HepG2 (cell line): ENCODE measurements at places on chromosomes 3 and 15.

GRCh38 chr3:178325330-178325729, 210.9 kb upstream of the KCNMB2 start:
- DNase-seq = no peak

DNA sequence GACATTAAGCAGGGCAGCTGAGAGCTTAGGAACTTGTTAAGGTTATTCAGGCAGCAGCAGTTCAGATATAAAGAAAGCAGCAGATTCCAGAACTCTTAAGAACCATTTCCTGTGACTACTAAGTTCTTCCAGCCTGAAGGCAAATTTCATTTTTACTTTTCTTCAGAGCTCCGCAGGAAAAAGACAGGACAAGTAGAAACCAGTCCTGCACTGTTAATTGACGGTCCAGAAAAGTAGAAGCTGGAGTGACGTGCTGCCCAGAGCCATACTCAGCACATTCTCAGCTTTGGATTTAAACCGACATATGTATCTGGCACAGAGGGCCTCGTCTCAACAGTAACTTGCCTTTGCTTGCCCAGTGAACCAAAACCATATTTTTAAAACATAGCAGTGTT, 219.4 kb upstream of the STRIT1 start:
- DNase-seq = no peak

DNA sequence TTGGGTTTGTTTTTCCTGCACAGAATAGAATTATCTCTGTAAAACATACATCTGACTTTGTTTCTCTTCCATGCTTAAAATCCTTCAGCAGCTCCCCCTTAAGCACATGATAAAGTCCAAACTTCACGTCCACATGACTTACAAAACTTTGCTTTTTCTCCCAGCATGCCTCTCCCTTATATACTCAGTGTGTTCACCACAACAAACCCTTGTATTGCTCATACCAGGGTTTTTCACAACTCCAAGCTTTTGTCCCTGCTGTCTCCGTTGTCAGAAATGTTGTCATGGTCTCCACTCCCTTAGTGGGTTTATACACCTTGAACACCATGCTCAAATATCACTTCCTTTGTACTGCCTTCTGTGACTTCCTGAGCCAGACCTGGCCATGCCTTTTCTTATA, 91.1 kb upstream of the MITF start:
- no peak for DNase-seq

- DNase-seq = peak; percentile 81
Measured at GRCh38 chr15:96327155-96327741, 3.3 kb upstream of the NR2F2 start.

DNA sequence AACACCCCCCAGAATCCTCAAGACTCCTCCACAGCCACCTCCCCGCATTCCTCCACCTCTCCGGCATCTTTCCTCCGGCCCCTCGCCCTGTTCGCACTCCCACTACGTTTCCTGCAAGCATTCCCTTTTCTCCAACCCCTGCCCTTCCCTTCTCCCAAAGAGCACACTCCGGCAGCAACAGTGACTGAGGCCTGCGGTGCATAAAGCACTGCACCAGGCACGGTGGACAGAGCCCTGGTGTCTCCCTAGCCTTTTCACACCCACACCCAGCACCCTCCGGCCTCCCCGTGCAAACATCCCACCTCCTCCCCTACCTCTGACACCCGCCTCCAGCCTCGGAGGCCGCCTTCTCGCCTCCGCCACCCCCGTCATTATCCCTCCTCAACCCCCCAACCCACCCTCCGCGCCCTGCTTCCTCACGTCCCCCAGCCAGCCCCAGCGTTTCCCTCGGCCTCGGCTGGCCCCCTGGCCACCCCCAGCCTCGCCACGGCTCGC, 577 bp downstream of the ZNF148 start:
- peak; percentile 43 for DNase-seq

DNA sequence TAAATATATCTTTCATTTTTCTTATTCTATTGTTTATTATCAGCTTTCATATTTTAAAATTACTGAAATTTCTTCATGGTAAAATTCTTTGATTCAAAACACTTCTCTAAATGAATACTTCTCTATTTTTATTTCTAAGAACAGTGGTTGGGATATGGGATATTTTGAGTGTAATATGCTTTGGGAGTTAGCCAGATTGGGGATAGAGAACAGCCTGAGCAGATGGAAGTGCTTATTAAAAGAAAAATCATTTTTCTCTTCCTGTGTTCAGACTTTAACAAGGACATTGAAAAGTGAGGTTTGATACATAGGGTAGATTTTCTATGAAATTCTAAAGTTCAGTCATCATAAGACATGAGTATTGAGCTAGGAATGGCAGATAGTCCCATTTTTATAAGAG, 84.8 kb downstream of the COL6A5 start:
- DNase-seq = no peak

GRCh38 chr15:52439470-52439869, 89.2 kb downstream of the MYO5A start:
- DNase-seq = no peak

- no peak for DNase-seq
Measured at GRCh38 chr3:113277414-113277813, 66.1 kb downstream of the BOC start.

DNA sequence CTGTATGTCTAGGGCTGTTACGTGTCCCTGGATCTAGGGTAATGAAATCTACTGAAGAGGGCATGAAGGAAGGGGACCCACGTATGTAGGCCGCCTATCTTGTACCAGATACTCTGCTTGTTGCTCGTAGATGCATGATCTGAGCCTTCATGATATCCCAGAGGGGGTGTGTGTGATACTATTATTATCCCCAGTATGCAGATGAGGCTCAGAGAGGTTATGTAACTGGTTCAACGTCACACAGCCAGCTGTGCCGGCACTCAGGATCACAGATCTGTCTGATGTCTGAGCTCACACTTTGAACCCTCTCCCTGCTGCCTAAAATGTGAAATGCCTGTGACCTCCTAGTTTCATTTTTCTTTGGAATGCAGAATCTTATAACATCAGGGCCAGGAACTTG, 36.2 kb upstream of the SEC13 start:
- DNase-seq = no peak

GRCh38 chr15:22806156-22806555, 19.7 kb downstream of the NIPA1 start:
- DNase-seq = no peak

DNA sequence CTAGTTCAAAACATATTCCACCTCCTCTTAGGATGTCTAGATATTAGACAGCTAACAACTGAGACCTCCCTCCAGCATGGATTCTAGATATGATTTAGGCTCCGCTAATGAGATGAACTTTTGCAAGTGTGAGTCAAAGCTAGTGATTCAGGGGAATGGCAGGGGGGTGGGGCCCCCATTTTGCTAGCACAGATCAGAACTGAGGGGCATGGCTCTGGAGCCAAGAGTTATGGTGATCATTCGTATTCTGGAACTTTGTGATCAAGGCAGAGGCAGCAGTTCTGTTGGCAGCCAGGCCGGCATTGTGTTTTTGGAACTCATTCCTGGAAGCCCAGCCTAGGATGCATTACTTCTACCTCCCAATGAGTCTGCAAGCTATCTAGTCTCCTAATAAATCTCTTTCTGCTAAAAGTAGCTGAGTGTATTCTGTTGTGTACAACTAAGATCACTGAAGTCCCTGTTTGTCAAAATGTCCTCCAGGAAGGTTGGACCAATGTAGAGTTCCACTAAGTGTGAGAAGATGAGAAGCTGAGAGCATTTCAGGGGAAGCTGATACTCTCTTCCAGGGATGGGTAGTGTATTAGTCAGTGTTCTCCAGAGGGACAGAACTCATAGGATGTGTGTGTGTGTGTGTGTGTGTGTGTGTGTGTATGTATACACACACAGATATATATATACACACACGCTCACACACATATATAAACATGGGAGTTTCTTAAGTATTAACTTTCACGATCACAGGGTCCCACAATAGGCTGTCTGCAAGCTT, 312.7 kb downstream of the TLE3 start:
- DNase-seq = no peak

DNA sequence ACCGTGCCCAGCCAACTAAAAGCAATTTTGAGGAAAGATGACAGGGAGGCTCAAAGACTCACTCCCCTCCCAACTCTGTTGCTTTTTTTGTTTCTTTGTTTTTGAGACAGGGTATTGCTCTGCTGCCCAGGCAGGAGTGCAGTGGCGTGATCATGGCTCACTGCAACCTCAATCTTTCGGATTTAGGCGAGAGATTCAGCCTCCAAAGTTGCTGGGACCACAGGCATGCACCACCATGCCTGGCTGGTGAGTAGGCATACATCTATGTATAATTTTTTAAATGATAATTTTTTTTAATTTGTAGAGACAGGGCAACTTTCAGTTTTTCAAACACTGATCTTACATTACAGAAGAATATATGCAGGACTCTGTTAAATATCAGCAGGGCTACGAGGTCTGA, 15.8 kb upstream of the THUMPD3 start:
- no peak for DNase-seq

DNA sequence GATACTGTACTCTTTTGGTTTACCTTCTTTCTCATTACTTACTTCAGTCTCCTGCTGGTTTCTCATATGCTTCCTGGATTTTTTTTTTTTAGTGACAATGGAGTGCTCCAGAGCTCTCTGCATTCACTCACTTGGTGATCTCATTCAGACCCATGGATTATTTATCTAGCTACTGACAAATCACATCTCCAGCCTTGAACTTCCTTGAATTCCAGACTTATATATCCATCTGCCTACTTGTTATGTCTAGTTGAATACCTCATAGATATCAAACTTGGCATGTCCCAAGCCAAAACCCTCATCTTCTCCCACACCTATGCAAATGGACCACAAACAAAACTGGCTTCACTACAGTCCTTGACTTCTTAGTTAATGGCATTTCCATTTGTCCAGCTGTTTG, 234.7 kb upstream of the ZPLD1 start:
- DNase-seq = no peak

DNA sequence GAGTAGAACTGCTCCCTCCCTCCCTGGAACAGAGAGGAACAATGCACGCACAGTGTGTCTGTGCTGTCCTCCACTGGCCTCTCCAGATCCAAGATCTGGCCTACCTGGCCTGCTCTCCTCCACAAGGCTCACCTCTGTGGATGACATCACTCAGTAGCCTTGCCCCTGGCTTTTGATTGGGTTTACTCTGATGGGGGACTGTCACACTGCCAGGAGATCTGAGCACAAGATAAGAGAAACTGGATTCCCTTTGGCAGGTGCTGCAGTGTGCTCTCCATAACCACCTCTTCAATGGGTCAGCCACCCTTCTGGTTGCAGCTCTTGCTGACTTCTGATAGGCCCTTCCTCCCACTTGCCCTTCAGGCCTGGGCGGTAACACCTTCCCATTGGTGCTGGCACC, 22.6 kb upstream of the ANO10 start:
- DNase-seq = no peak

GRCh38 chr3:187799942-187800641, 54.8 kb upstream of the BCL6 start:
- DNase-seq = no peak

DNA sequence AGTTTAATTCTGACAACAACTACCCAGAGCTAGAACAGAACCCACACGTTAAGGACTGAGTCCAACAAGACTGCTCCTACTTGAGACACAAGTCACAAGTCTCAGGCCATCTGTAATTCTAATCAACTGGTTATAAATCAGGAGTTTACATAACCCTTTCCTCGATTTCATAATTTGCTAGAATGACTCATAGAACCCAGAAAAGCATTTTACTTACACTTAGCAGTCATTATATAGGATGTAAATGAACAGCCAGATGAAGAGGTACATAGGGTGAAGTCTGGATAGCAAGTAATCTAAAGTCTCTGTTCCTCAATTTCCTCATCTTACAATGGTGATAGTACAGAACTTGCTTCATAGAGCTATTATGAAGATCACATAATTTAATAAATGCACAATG, 1018.2 kb downstream of the DIPK2A start:
- DNase-seq = no peak

DNA sequence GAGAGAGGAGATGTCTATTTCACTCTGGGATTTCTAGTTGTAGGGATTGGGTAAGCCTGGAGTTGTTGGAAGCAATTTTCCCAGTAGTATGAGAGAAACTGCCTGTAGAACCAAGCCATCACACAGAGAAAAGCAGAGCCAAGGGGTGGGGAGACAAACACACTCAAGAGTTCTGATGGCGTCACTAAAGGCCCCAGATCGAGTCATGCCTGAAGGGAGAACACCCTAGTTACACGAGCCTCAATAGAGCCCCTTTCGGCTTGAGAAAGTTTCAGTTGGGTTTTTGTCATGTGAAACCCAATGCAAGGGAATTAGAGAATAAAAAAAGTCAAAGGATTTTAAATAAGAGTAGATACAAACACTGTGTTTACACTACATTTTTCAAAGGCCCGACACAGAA, 66.1 kb upstream of the PFN2 start:
- no peak for DNase-seq

DNA sequence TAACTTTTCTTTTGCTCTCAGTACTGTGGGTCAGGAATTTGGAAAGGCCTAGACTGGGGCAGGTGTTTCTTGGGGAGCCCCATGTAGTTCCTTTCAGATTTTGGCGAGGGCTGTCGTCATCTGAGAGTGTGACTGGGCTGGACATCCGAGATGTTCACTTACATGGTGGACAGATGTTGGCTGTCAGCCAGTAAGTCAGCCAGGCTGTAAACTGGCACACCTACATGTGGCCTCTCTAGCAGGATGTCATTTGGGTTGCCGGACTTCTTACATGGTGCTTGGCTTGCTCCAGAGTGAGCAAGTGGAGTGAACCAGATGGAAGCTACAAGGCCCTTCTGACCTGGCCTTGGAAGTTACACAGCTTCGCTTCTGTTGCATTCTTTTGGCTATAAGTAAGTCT, 20.7 kb downstream of the TATDN2 start:
- DNase-seq = no peak

- no peak for DNase-seq
Measured at GRCh38 chr3:36695769-36696137, 68.6 kb downstream of the DCLK3 start.
